ENCODE measurements at places on chromosomes 3 and 15.
A peak's percentile ranks its signal among the peaks of the same experiment; 100 is the strongest.

- DNase-seq = no peak
These were observed 14.2 kb downstream of the MYO5C start for GRCh38 chr15:52281085-52282035.

DNA sequence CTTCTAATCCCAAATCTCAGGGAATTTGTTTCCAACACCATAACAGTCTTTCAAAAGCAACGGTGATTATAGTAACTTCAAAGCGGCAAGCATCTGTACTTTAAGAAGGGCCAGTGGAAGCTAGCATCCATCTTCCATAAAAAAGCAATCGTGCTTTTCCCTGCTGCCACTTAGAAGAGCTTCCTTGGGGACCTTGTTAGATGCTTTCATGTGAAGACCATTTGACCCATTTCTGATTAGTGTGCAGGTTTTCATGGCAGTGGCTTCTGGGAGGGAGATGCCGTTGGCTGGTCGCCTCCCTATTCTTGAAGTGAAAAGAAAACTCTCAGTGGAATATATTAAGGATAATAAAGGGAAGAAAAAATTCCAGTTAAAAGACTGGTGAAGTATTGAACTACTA lies 354.1 kb downstream of the ROBO2 start:
- no peak for DNase-seq

GRCh38 chr3:132911741-132912415 lies 126.3 kb upstream of the TMEM108 start:
- peak; percentile 35 for DNase-seq

DNA sequence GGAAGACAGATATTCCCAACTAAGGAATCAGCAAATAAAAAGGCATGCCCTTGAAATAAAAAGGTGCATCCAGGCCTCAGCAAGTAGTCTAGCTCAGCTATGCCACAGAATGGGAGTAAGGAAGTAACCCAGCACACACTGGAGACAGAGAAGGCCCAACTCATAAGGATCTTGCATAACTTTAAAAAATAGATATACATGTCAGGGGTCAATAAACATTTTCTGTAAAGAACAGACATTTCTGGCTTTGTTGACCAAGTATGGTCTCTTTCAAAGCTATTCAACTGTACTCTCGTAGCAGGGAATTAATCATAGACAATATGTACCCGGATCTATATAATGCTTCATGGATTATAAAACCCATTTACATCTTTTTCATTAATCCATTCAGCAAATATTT lies 449.3 kb downstream of the TAFA4 start:
- DNase-seq = no peak

DNA sequence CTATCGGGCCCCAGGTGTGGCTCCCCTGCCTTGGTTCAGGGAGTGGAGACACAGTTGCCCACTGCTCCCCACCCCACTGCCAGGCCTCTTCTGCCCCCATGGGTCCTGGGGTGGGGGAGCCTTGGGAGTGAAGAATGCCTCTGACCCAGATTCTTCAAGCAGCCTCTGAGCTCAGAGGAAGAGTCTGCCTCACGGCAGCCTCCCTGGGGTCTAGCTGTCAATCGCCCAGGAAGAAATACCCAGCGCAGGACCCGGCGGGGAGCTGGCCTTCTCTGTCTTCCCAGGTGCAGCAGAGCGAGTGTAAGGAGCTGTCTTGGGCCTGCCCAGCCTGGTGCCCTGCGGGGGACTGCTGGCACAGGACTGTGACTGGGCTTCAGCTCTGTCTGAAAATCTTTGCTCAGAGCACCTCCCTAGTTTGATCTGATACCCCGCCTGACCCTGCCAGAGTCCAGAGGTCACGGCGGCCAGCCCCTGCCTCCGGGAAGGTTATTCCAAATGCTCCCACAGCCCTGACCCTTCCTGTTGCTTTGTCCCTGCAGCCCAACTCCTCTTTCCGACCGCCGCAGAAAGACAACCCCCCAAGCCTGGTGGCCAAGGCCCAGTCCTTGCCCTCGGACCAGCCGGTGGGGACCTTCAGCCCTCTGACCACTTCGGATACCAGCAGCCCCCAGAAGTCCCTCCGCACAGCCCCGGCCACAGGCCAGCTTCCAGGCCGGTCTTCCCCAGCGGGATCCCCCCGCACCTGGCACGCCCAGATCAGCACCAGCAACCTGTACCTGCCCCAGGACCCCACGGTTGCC lies 11.0 kb downstream of the ANKRD63 start:
- no peak for DNase-seq

- no peak for DNase-seq
These were observed 62.6 kb upstream of the VGLL3 start for GRCh38 chr3:87053553-87053952.

DNA sequence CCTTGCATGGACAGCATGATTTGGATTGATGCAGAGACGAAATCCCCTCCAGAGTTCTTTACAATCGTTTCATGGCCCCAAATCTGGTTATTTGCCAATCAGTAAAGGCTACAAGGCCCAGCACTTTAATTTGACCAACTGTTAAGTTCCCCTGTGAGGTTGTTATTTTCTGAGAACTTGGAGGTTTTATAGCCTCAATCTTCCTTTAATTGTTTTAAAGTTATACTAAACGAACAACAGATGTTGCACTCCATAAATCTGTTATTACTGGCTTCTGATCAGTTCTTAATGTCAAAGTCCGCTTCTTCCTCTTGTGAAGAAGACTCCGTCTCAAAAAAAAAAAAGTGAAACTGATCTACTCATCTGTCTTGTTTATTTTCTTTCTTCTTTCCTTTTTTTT lies 30.8 kb downstream of the LARP6 start:
- no peak for DNase-seq

Measured in fibroblast of pulmonary artery (primary cell).